ENCODE measurements at places on chromosomes 2 and 18.

- no peak for DNase-seq
Measured at GRCh38 chr2:202592566-202592965, 42.2 kb upstream of the FAM117B start.

DNA sequence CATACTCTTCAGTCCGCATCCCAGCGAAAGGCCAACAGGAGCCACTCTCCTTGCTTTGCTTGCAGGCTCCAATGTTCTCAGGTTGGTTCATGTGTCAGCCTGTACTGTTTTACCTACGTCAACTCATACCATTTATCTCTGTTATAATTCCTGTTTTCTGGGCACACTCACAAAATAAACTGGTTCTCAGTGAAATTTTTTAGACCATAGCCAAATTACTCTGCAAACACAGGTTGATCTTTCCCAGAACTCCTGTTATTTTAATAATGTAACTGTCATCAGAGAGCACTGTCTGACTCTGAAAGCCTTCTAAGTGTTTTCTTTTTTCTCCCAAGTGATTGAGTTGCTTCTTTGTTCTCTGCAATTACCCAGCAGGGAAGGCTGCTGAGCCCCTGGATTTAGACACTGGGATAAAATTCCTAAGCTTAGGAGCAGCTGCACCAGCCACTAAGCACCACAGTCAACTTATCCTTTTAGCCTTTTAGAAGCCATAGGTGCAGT lies 111.6 kb upstream of the PIEZO2 start:
- DNase-seq, result no peak

DNA sequence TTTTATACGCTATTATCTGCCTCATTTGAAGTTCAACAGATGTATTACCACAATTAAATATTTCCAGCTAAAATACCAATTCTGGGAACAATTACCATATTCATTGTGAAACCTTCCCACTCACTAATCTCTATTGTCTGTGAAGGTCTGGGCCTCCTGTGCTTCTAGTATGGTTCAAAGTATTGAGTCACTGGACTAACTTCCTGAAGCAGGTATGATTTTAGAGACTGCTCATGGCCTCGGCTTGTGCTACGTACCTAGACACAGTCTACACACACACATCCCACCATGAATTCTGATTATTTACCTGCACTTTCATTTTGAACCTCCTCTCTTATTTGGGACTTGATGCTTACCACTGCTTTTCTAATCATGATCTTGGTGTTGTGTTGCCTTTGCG lies 180.7 kb upstream of the EPHA4 start:
- no peak for DNase-seq

DNA sequence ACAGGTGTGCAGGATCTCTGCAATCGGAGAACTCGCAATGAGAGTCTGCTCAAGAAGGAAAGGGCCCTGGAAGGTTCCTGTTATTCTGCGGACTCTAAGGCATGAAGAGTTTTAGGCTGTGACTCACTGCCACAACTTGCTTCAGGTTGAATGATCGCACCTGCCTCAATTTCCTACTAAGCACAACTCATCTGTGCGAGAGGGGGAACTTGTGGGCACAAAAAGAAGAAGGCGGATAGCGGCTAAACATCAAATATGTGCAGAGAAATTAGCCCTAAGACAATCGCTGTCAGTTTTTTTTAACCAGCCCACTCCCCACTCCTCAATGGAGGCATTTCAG lies 14.0 kb upstream of the CREG2 start:
- no peak for DNase-seq

- peak; percentile 54 for DNase-seq
Measured at GRCh38 chr18:44680273-44681075, at the start of gene SETBP1. Gene SETBP1 (plus strand): TSS chr18:44680888. CDS start chr18:44701347, 20,459 bp downstream.

GRCh38 chr18:9825571-9826073 lies 60.2 kb upstream of the TXNDC2 start:
- DNase-seq, result peak; percentile 74

- no peak for DNase-seq
Measured at GRCh38 chr2:39140322-39140847, 19.5 kb upstream of the SOS1 start.

GRCh38 chr2:222904557-222905258 lies 43.9 kb downstream of the ACSL3 start:
- peak; percentile 72 for DNase-seq

DNA sequence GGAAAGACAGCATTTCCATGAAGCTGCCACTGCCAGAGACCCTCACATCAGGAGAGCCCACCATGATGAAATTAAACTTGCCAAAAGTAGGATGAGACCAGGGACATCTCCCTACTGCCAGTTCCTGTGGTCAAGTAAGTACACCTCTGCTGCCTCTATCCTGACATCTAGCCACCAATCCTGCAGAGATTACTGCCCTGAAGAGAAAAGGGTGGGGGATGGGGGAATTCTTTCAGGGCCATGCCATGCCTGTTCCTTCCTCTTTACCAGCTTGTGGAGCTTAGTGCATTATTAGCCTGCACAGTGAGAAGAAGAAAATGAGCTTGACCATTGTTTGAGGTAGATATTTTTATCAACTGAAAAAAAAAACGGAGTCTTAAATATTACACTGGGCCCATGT lies 397.2 kb upstream of the CDH2 start:
- DNase-seq, result no peak

GRCh38 chr2:16655445-16655837 lies 10.2 kb downstream of the CYRIA start:
- no peak for DNase-seq

DNA sequence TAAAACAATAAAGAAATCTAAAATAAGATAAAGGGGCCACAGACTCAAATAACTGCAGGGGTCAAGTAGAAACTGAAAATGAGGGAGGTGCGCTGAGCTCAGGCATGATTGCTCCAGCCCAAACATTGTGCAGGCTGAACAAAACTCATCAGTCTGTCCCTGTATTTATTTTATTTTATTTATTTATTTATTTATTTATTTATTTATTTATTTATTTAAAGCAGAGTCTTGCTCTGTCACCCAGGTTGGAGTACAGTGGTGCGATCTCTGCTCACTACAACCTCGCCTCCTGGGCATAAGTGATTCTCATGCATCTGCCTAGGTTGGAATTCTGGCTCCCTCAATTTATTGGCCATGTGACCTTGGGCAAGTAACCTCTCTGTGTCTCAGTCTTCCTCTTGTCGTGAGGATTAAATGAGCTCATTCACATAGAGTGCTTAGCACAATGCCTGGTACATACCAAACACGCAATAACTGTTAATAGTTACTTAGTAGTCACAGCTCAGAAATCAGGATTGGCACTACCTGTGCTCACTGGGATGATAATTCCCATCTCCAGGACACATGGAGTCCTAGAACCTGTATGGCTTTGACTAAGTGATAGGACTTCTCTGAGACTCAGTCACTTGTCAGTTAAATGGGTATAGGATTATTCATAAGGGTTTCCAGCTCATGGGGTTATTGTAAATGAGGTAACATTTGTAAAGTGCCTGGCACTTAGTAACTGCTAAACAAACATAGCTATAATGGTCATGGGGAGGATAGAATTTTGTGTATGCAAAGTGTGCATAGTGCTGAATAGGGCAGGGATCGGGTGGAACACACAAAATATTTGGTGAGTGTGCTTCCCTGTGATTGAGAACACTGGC lies 6.0 kb downstream of the SPEG start:
- no peak for DNase-seq

GRCh38 chr2:34492561-34493455 lies 893.7 kb upstream of the FAM98A start:
- no peak for DNase-seq

GRCh38 chr2:19711470-19712372 lies 190.1 kb downstream of the TTC32 start:
- DNase-seq, result peak; percentile 94
